CD4-positive, CD25-positive, alpha-beta regulatory T cell (primary cell): ENCODE measurements at places on chromosomes 2 and 18. TPM values are rescaled to one million over a fixed set of nuclear protein-coding genes. Genes with fewer than 3 reads are reported as not detected.

PTPRN gene
- polyA plus RNA-seq: not detected

CYP26B1 gene
- not detected for polyA plus RNA-seq

EML6 gene
- polyA plus RNA-seq: not detected

ZNF521 gene
- not detected for polyA plus RNA-seq

PLEK gene
- 8.7 TPM for polyA plus RNA-seq

NXPH2 gene
- not detected for polyA plus RNA-seq

BMPR2 gene
- polyA plus RNA-seq: 5.3 TPM

DAW1 gene
- not detected for polyA plus RNA-seq

GRCh38 chr2:19078709-19079108 is 279.7 kb downstream of the OSR1 start:
- DNase-seq: no peak

GRCh38 chr18:69996417-69996816 is 48.7 kb upstream of the CD226 start:
- no peak for DNase-seq

DNA sequence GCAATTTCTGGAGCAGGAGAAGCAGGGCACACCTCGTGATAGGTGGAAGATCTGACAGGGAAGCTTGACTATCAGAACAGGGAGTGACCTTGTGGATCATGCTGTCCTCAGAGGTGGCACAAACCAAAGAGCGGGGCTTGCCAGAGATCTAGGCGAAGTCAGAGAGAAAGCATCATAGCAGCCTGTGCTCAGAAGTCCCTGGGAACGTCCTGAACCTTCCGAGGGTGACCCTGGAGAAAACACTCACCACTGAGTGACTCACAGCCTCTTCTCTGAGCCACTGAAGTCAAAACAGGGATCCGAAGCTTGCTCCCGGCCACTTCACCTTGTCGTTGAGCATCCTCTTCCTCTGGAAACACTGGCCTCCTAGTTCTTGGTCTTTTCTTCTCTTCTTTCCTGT is 56.7 kb downstream of the IL1R2 start:
- DNase-seq: no peak

DNA sequence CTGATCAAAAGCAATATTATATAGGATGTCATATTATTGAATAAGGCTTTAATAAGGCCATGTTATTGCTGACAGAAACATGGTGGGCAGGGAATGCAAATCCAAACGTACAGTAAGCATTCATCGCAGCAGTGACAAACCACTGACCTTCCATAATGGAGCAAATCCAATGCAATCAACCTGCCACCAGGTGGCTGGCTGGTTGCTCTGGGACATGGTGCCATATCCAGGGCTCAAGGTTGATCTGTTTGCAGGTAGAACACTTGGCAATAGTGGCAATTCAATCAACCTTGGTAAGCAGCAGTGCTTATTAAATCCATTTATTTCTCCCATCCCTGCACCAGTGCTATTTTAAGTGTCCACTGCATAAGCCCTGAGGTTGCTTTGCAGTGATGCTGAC is 75.4 kb downstream of the CERKL start:
- no peak for DNase-seq

DNA sequence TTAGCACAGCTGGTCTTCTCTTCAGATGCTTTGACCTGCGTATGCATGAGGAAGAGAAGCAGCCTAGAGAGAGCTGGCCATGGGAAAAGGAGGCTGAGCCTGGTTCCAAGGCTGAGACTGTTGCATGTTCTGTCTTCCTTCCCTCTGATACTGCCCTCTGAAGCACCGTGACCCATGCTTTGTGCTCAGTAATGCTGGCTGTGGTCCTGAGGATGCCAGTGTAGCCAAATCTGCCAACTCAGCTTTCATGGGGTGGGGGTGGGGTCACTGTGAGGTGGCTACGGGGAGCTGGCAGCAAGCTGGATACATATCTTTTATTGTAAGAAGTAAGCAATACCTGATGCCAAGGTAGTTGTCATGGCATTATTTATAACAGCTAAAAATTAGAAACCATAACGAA is 41.5 kb downstream of the EPAS1 start:
- no peak for DNase-seq

GRCh38 chr2:207885010-207885409 is 115.3 kb upstream of the FZD5 start:
- DNase-seq: no peak

GRCh38 chr2:166653185-166653813 is 159.2 kb upstream of the SCN7A start:
- no peak for DNase-seq

- DNase-seq: no peak
Measured at GRCh38 chr2:138219961-138220360, 255.7 kb downstream of the HNMT start.
